ENCODE measurements at places on chromosomes 12 and 14. TPM values are rescaled to one million over a fixed set of nuclear protein-coding genes. Genes with fewer than 3 reads are reported as not detected.

Gene OS9
- 135 TPM for total RNA-seq

Gene MGST1
- total RNA-seq, result 35.5 TPM

Gene SERPINA9
- total RNA-seq, result not detected

Gene ATP6V1D
- total RNA-seq, result 78.8 TPM
